ENCODE measurements at places on chromosomes 7 and 10.
A peak's percentile ranks its signal among the peaks of the same experiment; 100 is the strongest.

GRCh38 chr7:36034020-36034419 is 119.0 kb upstream of the EEPD1 start:
- no peak for DNase-seq

DNA sequence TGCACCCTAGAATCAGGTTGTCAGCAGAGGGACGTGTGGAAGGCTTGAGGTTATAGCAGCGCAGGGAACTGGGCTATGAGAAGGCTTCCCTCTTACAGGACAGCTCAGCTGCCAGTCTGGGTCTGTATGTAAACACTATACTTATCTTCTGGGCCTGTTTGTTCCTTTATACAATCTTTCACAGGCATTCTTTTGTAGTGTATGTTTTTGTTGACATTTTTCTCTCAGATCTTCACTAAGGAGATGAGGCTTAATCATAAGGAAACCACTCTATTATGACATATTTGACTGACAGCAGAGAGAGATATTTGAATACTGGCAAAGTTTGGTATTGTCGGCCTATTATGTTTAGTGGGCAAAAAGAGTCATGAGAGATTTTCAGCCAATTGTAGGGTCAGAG is 929 bp downstream of the GBF1 start:
- DNase-seq: no peak

DNA sequence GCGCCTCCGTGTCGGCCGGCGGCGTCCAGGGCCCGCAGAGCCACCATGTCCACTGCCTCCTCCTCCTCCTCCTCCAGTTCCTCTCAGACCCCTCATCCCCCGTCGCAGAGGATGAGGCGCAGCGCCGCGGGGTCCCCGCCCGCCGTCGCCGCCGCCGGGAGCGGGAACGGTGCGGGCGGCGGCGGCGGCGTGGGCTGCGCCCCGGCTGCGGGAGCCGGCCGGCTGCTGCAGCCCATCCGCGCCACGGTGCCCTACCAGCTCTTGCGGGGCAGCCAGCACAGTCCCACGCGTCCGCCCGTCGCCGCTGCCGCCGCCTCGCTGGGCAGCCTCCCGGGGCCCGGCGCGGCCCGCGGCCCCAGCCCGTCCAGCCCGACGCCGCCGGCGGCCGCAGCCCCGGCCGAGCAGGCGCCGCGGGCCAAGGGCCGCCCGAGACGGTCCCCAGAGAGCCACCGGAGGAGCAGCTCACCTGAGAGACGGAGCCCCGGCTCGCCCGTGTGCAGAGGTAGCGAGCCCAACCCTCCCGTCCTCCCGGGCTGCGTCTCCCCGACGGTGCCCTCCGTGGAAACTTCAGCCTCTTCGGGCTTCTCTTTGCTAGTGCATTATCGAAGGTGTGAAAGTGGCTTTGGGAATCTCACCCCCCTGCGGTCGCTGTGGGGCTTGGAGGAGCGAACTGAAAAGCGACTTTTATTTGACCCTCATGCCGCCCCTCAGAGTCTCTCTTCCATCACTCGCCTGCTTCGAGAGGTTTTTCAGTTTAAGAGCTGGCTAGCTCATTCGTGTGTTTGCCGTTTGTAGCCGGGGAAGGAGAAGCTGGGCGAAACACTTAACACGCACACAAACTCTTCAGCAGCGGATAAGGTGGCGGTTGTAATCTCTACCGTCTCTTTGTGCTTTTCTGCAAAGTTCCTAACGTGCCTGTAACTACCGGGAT is 975 bp downstream of the GLCCI1 start:
- peak; percentile 69 for DNase-seq

GRCh38 chr10:70964245-70964644 is 75.9 kb upstream of the PCBD1 start:
- DNase-seq: no peak

DNA sequence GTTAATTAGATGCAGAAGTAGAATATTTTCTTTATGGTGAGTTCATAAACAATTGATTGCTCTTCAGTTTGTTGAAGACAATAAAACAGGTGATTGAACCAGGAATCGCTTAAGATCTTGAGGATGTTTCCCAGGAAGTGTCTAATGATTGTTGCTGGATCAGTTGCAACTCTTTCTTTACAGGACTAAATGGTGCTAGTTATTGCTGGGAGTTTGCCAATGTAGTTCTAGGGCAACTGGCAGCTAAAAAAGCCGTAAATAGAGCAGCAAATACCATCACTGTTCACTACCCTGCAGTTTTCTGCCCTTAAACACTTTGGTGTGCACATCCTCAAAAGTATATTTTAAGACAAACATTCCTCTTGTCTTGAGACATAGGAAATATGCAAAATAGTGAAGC is 119.2 kb upstream of the ANK3 start:
- DNase-seq: no peak

DNA sequence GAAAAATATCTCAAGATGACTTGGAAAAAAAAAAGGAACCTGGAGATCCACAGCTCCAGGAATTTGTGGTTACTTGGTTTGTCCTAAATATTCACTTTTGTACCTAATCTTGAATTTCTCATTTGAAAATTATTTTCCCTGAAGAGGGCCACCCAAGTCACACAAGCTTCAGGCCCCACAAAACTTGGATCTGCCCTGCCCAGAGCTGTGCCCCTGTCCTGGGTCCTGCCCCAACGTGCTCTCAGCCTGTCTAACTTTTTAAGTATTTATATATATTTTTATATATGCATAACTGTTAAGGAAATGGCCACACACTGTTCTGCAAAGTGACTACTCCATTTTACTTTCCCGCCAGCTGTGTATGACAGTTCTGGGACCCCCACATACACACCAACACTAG is 123.5 kb downstream of the ARHGAP22 start:
- DNase-seq: no peak

- peak; percentile 53 for DNase-seq
Measured at GRCh38 chr7:56046721-56047445, 4.4 kb downstream of the PSPH start.

DNA sequence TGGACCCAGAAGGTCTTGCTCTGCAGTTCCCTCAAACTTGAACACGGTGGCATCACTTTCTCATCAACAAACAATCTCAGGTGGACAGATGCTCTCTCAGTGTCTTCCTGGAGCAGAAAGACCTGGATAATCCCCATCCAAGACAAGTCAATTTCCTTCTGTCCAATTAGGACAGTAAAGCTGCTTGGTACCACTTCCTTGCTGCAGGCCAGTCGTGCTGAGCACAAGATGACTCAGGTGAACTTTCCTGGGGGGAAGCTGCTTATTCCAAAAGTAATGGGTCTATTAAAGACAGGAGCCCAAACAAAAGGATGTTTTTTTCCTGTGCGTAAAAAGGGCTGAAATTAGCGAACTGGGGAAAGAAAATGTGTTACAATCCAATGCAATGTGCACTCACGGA is 107.6 kb upstream of the AFAP1L2 start:
- no peak for DNase-seq

GRCh38 chr10:61662794-61663259 is at the start of gene CABCOCO1:
CABCOCO1 (plus strand) TSS chr10:61662929; CDS start chr10:61662973, 44 bp downstream.
- peak; percentile 86 for DNase-seq

DNA sequence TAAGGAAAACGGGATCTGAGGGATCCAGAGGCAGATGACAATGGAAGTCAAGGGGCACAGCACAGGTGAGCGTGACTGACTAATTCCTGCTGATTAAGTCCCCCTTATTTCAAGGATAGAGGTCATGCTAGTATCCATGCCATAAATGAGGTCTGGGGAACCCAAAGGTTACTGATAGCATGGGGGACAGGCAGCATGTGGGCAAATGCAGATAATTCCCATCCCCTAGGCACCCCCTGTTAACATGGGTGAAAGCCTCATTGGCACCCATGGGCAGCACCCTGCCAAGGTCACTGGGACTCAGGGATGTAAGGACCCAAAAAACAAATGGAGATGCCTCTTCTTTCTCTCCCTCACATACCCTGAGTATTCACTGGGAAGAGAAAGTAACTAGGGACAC is 139.7 kb downstream of the WDR11 start:
- DNase-seq: no peak

GRCh38 chr10:132396494-132397035 is 435 bp upstream of the PWWP2B start:
- DNase-seq: no peak

DNA sequence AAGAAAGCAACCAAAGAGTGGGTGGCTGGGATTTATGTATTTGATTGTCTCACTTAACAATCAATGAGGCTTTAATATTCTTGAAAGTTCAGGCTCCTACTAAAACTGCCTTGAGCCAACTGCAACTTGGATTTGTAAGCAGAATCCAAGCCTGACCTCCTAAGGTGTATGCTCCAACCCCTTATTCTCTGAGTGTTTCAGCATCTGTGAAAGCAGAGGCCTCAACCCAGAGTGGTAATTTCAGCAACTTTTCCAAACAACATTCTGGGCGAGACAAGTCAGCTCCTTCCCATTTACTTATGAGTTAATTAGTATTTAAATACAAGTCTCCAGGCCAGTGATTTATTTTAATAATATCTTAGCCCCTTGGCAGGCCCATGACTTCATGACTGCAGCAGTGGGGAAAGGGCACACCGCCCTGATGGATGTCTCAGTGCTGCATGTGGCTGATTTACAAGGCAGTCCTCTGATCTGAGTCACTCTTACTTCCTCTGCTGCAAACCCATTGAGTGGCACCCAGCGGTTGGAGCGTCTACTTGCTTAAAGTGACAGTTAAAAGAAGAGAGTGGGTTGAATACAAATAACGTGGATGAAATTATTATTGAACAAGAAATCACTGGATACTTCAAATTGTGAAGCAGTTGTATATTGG is 209.1 kb downstream of the TRIL start:
- no peak for DNase-seq

- DNase-seq: no peak
Measured at GRCh38 chr10:28169525-28169924, 133.3 kb downstream of the MPP7 start.
